Activated T-helper 1 cell treated with anti-CD3 and anti-CD28 coated beads, Interleukin-12 subunit alpha, Interleukin-12 subunit beta, Interleukin-2, Interleukin-4 antibody, amounts not matched to agents 30 ng/mL and 10 ng/mL and 1 ng/mL, durations not matched to agents 14 hours and 24 hours and 36 hours (primary cell): ENCODE measurements at places on chromosomes 2 and 18. TPM values are rescaled to one million over a fixed set of nuclear protein-coding genes. Genes with fewer than 3 reads are reported as not detected.

DNA sequence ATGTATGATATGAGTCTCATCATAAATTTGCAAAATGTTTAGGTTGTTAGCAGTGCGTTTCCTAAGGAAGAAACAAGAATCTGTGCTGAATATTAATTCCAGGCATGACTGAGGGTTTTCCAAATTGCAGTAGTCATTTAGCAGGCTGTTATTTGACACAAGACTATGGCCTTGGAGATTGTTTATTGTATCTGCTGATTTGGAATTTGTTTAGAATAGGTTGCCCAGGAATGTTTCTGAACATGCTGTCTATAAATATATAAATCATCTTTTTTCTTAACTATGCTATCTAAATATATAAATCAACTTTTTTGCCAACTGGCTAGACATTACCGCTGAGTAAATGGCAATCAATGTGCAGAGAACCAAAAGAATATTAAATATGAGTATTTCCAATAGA, 90.9 kb downstream of the DOK6 start:
- DNase-seq: no peak
- no peaks in the 10 kb centered on the region for H3K4me1 ChIP-seq
- no peak overlapping the region for H3K27ac ChIP-seq
- H3K36me3 ChIP-seq: no peaks in the 10 kb centered on the region
- H3K4me3 ChIP-seq: no peak overlapping the region

DNA sequence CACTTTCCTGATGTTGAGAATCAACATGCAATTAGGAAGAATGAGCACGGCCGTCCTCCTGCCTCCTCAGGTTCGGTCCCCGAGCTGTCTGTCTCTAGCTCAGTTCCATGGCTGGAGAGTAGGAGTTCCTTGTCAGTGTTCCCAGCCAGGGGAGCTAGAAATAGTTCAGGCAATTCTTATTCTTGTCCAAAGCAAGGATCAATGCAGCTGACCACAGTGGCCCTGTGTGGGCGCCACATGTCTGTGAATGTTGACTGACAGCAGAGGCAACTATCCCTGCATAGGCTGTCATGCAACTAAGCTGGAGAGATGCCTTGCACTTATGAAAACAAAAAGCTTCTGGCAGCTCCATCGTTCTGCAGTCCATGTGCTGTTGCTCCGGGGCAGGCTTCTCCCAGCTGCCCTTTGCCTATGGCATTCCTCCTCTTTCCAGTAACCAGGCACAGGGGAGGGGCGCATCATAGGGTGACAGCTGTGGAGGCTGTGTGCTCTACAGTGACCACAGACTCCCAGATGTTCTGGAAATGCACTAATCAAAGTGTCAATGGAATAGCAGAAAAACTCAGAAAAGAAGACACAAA, 58.7 kb downstream of the PDCL3 start:
- no peaks in the 10 kb centered on the region for H3K4me1 ChIP-seq
- no peak overlapping the region for H3K27ac ChIP-seq
- DNase-seq: no peak
- no peaks in the 10 kb centered on the region for H3K36me3 ChIP-seq
- no peak overlapping the region for H3K4me3 ChIP-seq

DNA sequence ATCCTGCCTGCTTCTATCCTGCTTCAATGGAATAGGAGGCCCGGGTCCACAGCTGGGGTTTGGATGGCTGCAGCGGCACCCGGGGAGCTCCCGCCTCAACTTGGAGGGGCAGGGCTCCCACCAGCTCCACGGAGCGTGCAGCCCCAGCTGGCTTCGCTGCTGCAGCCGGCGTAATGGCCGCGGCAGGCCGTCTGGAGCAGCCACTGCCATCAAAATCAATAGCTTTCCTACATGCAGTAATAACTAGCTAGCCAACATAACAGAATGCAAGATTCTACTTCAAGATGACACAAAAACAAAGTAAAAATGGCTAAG, 154.2 kb upstream of the RMP24 start:
- no peaks in the 10 kb centered on the region for H3K4me1 ChIP-seq
- no peaks in the 10 kb centered on the region for H3K36me3 ChIP-seq
- H3K4me3 ChIP-seq: no peak overlapping the region
- DNase-seq: no peak

RAX gene
- total RNA-seq: not detected in 2 replicates

NTSR2 gene
- total RNA-seq: not detected in 2 replicates
